ENCODE measurements at places on chromosomes 13 and 19.

GRCh38 chr19:23999821-24000610, 85.3 kb downstream of the ZNF726 start:
- DNase-seq, result no peak

DNA sequence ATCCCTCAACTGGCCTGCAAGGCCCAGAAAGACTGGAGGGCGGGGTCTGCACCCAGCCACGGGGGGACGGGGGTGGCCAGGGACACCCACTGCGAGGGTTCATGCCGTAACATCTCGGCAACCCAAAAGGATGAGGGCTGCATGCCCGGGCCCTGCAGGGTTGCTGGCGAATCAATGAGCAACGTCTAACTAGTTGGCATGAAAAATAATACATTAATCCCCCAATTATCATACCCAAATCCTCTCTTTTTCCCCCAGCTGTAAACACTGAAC, 232.2 kb downstream of the TUBA3C start:
- DNase-seq, result no peak

- no peak for DNase-seq
These were observed 108.0 kb downstream of the DNAJC3 start for GRCh38 chr13:95784900-95785290.

DNA sequence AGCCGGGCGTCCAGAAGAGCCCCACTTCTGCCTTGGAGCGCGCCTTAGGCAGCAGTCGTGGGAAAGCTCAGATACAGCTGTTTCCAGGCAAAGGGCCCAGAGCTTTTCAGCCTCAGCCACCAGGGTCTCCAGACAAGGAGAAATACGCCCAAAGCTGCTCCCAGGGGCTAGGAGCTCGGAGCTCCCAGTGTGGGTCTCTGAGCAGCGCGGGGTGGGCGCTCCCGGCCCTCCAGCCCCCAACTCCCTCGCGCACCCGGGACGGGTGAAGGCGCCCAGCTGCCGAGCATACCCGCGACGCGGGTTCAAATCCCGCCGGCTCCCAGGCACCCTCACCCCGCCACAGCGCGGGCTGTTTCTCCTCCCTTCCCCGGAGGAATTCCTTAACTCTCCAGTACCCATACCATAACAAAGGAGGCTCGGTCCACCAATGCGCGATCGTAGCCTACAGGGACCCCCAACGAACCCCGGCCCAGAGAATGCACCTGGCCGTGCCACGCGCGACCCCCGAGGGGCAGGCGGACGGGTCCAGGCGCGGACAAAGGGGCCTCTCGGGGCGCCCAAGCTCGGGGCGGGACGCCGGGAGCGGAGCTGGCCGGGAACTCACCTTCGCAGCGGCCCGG, 507 bp downstream of the COL4A1 start:
- DNase-seq, result no peak

GRCh38 chr19:10514211-10515145, 2.8 kb downstream of the S1PR5 start:
- peak; percentile 17 for DNase-seq

- no peak for DNase-seq
These were observed 78.5 kb downstream of the SCGB2B2 start for GRCh38 chr19:34598217-34599155.

DNA sequence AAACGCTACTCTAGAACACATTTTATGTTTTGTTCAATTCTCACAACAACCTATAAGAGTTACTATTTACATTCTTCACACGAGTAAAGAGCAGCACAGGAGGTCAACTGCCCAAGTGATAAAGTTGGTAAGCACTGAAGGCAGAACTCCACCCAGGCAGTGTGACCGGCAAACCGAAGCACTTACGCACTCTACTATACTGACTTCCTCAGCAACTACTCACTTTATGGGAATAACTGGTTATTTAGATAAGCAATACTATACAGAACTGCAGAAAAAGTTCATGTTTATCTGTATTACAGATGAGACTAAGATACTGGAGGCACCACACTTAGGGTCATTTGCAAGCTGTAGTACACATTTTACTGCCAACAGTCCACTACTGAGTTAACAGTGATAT, 28.8 kb downstream of the FOXO1 start:
- DNase-seq, result no peak

GRCh38 chr13:20968745-20969144, 66.2 kb upstream of the XPO4 start:
- no peak for DNase-seq

DNA sequence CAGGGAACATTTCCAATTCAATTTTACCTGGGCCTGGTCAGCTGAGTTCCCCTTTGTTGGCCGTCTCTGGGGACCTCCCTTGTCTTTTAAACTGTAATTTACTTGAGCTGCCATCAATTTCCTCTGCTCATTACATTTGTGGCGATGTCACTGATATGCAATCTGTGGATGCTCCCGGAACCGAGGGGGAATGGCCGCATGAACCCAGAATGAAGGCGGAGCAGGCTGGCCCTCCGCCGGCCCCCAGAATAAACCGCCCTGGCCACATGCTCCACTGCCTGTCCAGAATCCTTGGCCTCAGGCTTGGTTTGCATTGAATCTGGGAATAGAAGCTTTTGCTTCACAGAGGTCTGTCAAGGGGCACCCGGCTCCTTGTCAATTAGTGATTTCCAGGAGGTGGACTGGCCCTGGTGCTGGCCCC, 276.8 kb downstream of the TEX29 start:
- DNase-seq, result no peak

GRCh38 chr19:55486971-55487923, 989 bp upstream of the SSC5D start:
- DNase-seq, result no peak

DNA sequence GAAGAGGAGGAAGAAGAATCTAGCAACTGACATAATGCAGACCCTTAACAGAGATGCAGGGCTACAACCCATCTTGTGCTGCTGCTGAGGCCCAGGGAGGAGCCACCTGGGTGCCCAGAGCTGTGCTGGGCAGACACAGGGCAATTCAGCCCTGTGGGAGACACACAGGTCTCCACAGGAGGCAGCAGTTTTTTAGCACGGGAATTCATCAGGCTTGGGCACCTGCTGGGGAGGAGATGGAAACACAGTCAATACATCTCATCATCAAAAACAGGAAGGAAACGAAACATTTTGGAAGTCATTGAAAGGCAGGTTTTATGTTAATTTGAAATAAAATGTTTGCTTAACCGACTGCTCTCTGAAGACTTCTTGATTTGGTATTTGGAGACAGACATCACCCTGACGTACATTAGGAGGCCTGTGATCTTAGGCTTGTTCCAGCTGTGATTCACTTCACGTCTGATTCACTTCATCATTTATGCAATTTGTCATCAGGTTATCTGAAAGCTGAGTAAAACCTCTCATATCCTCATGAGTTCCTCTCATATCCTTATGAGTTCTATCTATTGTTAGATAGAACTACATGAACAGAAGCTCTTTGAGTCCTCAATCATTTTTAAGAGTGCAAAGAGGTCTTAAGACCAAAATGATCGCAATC, 77.4 kb downstream of the CYSLTR2 start:
- no peak for DNase-seq

GRCh38 chr19:42466521-42467182, 23.9 kb upstream of the CXCL17 start:
- no peak for DNase-seq

DNA sequence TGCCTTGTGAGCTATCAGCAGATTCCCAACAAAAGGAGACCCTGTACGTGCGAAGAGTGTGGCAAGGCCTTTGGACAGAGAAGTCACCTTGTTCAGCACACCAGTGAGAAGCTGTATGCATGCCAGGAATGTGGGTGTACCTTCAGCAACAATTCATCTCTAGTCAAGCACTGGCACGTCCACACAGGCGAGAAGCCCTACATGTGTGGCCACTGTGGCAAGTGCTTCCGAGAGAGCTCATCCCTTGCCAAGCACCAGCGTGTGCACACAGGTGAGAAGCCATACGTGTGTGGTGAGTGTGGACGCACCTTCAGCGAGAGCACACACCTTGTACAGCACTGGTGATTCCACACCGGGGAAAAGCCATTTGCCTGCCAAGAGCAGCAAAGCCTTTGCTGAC, 7.6 kb upstream of the ZSCAN22 start:
- no peak for DNase-seq

GRCh38 chr19:49870309-49870901, 3.0 kb upstream of the PNKP start:
- DNase-seq, result no peak

- no peak for DNase-seq
These were observed 28.5 kb upstream of the PLEKHF1 start for GRCh38 chr19:29636553-29637360.

GRCh38 chr13:102654756-102655155, 40.1 kb downstream of the METTL21C start:
- DNase-seq, result no peak

DNA sequence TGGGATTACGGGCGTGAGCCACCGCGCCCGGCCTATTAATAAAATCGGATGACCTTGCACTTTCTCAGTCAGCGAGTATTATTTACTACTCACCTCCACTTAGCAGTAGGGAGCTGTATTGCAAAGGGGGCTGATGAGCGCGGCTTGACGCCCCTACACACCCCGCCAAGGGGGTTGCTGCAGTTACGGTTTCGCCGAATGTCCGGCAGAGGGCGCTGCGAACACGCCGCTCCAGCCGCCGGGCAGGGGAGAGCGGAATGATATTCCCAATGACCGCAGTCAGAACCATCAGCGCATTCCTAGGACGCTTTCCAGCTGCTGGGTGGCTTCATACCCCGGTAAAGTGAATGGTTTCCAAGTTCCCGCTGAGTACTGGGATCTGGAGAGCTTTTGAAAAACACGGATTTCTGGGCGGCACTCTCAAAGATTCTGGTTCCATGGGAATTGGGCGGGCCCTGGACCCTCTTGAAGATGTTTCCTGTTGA, 30.0 kb upstream of the TPT1 start:
- DNase-seq, result peak; percentile 31

DNA sequence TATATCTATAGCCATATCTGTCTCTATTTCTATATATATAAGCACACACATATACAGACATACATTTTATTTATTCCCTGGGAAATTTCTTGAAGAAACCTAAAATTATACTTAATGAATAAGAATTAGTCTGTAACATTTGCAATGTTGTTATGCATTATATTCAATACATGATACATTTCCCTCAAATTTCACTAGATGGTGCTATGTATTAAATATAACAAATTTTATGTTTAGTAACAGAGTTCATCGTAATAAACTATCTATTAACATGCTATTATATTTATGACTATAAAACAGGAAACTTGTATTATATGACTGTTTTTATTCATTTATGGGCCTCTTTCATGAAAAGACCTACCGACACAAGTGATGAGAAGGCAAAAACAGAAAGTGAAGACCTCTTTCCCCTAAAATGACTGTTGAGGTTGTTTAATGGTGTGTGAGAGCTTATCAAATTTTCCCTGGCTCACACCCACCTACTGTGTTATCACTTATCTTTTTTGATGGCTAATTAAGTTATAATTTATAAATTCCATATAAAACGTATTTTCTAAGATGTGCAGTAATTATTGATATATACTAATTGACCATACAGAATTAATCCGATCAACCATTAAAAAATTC, 881.9 kb downstream of the SLITRK6 start:
- DNase-seq, result no peak

GRCh38 chr13:41533266-41534052, 76.1 kb downstream of the RGCC start:
- no peak for DNase-seq

DNA sequence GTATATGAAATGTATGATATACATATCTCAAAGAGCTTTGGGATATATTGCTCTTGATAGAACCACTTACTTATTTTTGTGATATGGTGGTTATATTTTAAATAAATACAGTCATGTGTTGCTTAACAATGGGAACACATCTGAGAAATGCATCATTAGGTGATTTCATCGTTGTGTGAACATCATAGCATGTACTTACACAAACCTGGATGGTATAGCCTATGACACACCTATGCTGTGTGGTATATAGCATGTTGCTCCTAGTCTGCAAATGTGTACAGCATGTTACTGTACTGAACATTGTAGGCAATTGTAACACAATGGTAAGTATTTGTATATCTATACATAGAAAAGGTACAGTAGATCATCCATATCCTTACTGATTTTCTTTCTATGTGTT, 7.7 kb downstream of the RB1 start:
- DNase-seq, result no peak

Measured in T-helper 1 cell (primary cell).